ENCODE measurements at places on chromosomes 1 and 21.

- DNase-seq, result no peak
Measured at GRCh38 chr1:205449750-205450443, 5.9 kb downstream of the BLACAT1 start.

- no peak for DNase-seq
Measured at GRCh38 chr1:195733826-195734225, 874.4 kb downstream of the KCNT2 start.

DNA sequence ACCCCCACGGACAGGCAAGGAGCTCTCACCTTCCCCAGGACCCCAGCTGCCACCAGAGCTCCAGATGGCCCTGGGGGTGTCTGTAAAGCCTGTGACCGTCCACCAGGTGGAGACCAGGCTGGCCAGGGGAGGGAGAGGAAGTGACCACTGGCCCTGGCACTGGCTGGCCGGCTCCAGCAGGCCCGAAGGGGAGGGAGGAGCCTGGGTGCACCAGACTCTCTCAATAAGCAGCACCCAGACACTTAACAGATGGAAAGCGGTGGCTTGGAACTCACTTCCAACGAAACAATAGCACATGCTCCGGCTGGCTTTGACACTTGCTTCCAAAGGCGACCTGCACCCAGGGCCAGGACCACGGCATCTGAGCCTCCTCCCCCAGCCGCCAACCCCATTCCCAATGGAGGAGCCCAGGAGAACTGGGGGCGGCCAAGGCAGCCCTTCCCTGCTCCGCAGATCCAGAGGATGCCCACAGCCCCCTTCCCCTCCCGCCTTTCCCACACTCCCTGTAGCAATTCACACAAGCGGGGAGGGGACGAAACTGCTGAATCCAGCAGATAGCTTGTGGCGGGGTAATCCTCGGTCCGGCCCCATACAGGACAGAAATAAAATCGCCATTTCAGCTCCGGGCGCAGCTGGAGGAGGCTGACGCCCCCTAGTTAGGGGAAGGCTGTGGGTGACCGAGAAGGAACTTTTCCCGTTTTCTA, 742 bp upstream of the PDE9A start:
- DNase-seq, result no peak

DNA sequence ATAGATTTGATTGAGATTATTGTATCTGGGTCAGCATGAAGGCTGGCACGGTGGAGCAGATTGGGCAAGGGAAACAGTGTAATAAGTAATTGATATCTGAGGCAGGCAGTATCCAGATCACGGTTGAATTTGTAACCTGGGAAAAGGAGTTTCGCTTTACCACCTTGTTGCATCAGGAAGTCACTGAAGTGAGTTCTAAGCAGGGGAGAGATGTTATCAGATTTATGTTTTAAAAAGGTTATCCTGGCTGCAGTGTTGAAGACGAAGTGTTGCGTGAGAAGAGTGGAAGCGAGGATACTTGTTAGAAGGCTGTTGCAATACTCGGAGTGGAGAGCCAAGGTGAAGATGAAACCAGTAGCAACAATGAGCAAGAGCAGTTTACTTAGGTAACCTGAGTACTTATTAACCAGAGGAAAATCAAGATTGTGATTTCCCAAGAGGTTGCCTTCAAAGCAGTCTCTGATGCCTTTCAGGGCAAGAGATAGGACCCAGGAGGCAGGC, 77.8 kb downstream of the LHX9 start:
- DNase-seq, result no peak

DNA sequence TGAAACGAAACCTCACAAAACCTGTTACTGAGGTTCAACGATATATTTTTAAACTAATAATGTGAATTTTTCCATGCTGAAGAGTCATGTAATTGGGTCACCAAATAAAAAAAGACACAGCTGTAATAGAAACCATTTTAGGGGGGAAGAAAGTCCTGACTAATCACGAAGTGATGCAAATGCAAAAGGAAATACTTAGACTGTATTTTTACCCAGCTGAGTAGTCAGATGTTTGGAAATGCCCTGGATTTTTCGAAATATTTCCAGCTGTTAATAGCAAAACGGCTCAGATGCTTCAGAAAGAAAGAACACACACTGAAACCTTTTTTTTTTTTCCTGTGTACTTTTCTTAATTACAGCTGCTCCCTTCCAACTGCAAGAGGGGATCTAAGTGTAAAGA, 210.3 kb downstream of the SETD4 start:
- no peak for DNase-seq

DNA sequence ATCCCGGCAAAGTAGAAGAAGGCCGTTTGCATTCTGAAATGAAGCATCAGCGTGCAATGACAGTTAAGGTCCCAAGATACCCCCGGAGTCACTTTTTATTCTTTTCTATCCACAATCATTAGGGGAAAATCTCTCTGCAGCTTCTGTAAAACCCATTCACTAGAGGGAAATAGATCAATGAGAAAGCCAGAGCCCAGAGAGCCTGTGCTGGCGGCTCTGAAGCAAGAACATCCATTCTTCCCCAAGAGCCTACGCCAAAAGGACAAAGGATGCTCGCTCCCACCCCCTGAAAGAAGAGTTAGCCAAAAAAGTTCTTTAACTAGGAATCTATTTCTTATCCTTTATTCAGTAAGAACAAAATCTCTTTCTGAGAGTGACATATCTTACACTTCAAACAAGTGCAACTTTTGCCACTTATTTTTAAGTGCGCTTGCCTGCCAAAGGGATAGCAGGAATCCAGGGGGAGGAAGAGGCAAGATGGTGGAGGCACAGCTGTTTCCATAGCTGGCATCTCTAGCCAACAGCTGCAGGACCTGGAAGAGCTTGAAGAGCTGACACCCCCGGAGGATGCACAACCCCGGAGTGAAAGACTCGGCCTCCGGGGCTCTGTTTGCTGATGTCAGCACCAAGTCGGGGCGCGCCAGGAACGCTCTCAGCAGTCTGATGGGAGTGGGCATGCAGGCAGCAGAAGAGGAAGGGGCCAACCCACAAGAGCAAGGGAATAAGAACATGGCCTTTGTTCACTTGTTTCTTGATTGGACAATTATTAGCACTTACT, 68.7 kb downstream of the KCNN3 start:
- no peak for DNase-seq

- DNase-seq, result no peak
Measured at GRCh38 chr21:20652846-20653245, 345.4 kb upstream of the NCAM2 start.

GRCh38 chr1:71621785-71622184, 541.0 kb upstream of the ZRANB2 start:
- DNase-seq, result no peak

- no peak for DNase-seq
Measured at GRCh38 chr1:234851450-234852438, 241.8 kb upstream of the IRF2BP2 start.

DNA sequence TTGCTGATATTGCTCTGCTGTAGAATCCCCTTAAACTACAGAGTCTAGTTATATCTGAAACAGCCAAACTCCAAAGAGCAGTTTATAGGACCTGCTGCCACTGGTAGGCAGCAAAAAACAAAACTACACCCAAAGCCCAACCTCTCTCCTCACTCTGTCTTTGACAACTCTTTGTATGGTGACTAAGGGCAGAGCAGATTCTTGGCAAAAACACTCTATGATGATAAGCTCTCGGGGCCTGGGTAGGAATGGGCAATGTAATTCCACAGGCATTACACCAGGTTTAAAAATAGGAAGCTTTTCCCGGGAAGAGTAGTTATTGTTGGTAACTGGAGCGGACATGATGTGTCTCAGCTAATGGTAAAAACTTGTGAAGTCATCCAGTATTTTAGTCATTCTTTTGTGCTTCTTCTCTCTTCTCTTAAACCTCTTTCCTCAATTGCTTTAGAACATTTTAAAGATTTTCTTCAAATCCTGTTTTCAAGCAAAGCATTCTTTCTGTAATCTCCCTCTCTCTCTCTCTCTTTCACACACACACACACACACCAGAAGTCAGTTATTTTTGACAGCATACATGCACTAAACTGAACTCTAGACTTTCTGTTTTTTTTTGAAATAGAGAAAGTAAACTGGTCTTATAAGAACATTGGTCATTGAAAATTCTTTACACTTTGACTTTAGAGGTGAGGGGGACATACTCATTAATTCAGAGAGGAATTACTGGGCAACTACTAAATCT, 193.5 kb downstream of the PAPPA2 start:
- no peak for DNase-seq

GRCh38 chr1:21449906-21450305, 10.0 kb downstream of the NBPF3 start:
- no peak for DNase-seq

DNA sequence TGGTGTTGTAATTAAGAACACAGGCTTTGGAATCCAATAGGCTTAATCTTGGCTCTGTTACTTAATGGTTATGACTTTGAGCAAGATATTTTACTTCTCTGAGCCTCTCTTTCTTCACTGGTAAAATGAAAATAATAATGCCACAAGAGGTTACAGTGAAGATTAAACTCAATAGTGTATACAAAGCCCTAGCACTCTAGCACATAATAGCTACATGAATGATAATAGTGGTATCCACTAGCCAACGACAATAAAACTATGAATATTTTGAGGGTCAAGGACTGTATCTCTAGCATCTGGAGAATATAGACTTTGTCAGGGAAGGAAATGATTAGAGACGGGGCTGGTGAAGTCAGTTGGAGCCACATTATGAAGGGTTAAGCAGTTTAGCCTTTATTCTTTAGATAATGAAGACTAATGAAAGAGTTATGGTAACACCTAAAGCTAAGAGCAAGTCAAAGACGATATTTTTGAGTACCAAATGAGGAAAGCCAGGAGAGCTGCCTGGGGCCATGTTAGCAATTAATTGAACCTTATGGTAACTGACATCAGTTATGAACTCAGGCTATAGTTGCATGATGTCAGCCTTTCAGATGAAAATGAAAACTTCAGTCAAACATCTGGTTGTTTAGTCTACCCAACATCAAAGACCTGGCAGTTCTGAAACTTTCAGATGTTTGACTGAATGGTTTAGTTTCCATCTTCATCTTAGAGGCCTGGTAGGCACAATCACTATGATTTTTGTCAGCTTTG, 32.8 kb upstream of the RNF11 start:
- DNase-seq, result no peak

DNA sequence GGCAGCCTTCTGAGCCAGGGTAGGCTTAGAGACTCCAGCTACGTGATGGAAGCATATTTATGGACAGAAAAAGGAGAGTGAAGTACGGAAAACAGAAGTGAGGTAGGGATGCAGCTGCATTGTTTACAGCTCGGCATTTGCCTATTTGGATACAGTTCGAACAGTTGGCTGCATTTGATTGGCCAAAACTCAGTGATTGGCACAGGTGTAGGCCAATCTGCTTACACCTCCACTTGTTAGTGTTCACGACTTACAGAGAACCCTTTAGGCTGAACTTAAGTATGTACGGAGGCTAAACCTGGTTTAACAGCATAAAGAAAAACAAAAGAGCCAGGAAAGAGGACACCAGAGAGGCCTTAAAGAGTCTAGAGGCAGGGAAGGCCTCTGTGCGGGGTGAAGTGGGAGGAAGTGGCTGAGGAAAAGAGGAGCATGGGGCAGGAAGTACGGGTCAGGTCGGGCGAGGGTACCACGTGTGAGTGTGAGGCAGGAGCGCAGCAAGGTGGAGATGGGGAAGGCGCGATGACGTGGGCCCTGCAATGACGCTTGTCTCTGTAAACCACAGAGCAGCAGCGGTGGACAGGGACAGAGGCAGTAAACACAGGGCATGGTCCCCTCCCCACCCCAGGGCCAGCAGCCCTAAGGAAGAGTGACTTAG, 32.0 kb downstream of the RSPH1 start:
- DNase-seq, result peak; percentile 53

GRCh38 chr21:41977034-41977950, 23.5 kb upstream of the C2CD2 start:
- DNase-seq, result no peak

- DNase-seq, result no peak
Measured at GRCh38 chr1:153670257-153670858, 435 bp downstream of the ILF2 start.

- DNase-seq, result no peak
Measured at GRCh38 chr1:178500936-178501554, 4.3 kb upstream of the CLEC20A start.

- DNase-seq, result no peak
Measured at GRCh38 chr21:37552496-37553029, 186.0 kb downstream of the DYRK1A start.

- no peak for DNase-seq
Measured at GRCh38 chr21:31282095-31282709, 61.9 kb downstream of the TIAM1 start.

- DNase-seq, result no peak
Measured at GRCh38 chr1:178267646-178268094, 173.8 kb downstream of the RASAL2 start.

- DNase-seq, result no peak
Measured at GRCh38 chr1:67460676-67461500, 30.7 kb upstream of the SERBP1 start.

GRCh38 chr1:48761411-48761810, 15.3 kb downstream of the BEND5 start:
- no peak for DNase-seq

DNA sequence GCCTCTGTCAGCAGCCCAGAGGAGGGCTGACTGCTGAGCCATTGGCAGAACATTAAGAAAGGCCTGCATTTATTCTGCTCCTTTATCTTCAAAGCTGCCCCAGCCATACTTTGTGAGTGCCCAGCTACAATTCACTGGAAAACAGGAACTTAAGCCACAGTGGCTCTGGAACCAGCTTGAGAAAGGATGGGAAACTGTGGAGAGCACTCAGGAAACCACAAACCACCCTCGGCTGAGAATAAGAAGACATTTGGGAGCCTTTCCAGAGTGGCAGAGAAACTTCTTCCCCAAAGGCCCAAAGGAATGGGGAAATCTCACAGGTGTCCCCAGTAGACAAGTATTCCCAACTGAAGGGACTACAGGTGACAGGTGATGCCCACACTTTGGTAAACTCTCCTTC, 1.8 kb downstream of the LAMB3 start:
- DNase-seq, result no peak

DNA sequence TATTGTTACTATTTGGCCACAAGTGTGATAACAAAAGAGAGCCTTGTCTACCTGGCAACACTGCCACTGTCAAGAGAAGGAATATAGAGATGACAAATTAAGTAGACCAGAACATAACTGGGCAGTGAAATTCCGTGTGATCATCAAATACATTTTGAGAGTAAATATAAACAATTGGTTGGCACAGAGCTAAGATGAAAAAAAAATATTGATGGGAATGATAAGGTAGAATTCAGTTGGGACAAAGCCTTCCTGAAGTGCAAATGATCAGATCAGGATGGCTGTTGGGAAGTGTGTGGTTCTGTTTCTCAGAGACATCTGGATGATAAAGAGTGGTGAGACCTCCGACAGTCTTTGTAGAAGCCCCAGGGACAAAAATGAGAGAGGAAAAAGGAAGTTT, 205.5 kb upstream of the CAMK1G start:
- no peak for DNase-seq

- DNase-seq, result no peak
Measured at GRCh38 chr21:36211660-36212512, 55.3 kb downstream of the DOP1B start.

DNA sequence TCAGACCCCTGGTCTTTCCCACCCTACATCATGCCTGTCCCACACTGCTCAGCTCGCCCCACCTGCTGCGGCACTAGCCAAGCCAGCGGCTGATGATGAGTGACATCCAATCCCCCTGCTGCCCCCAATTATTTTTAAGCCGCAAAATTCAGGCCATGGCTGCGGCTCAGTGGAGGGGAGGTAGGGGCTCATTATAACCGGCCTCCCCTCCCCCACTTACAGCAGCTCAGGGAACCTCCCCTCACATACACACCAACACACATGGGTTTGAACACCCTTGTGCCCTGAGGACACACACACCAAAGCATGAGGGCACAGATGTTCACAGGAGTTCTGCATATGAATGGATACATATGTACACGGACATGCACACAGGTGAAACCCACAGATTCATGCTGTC, 5.3 kb downstream of the ADGRB2 start:
- no peak for DNase-seq
